HFFc6 (cell line): ENCODE measurements at places on chromosomes 7 and 10.

DNA sequence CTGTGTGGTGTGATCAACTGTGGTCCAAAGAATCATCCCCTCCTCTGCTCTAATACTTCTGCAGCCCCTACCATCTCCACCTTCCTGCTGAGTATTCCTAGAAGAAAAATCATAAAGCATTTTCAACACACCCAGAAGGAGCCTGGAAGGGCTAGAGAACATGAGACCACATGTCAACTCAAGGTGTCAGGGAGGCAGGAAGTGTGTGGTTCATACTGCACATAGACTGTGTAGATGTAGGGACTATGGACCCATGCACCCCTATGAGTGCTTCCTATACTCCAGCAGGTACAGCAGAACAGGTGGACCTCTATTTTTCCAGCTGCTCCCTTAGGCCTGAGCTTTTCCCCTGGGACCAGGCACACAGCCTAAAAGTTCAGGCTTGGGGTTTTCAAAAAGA lies 2.6 kb upstream of the ZNF746 start:
- no peak for DNase-seq

- no peak for DNase-seq
These were observed 690.6 kb downstream of the AUTS2 start for GRCh38 chr7:70288781-70289456.

DNA sequence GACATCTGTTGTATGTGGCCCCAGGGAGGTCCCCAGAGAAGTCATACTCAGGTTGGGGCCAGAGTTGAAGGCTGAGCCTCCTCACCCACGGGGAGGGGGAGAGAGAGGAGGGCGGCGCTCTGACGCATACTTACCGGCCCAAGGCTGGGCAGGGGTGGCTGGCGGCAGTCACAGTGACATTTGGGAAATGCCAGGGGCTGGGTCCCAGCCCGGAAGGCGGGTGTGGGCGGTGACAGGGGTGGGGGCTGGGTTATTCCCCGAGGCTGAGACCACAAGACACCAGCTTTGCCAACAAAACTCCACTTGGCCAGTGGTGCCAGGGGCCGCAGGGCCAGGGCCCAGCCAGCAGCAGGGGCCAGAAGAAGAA lies 41.1 kb downstream of the RASGEF1A start:
- DNase-seq = no peak

DNA sequence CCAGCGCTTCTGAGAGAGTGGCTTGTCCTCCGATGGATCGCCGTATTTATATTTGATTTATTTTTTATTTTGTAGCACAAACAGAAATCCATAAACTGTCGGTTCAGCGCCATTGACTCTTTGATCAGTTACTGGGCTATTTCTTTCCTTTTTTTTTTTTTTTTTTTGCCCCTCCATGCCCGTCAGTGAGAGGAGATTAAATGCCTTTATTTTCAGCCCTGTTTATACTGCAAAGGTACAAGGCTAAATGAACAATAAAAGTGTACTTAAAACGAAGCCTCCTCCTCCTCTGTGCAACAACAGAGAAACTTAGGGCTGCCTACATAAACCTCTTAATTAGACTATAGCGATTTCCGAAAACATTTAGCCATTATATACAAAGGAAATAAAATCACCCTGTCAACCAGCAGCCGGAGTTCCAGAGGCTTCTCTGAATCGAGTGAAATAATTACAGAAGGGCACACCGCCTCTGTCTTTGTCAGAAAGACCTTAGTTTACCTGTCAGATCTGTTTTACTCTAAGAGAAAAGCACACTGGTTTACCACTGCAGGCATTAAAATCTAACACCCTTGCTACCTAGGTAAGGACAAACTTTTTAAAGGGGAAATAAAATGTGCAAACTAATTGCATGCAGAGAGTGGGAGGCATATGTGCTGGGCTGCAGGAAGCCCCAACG lies 3.5 kb downstream of the EBF3 start:
- DNase-seq = no peak

- no peak for DNase-seq
These were observed 85.6 kb downstream of the MICU1 start for GRCh38 chr10:72540193-72540807.

DNA sequence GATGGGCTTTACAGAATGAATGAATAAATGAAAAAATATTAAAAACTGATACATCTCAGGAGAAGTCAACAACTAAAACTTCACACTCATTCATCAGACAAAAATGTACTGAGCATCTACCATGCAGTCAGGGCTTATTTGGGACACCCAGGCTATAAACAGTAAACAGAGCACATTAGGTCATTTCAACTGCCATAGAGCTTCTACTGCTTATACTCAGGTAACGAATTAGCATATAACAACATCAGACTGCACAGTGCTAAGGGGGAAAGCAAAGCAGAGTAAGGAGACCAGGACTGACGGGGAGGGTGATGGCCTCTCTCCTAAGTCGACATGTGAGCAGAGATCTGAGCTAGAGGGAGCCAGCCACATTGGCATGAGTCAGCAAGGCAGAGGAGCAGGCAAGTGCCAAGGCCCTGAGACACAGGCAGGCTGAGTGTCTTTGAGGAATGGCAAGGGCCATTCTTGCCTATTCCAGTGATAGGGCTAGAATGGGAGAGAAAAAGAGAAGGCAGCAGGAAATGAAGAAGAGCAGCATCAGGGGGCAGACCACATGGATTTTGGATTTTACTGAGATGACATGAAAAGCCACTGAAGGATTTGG lies 528.9 kb downstream of the PARD3 start:
- peak; percentile 58 for DNase-seq

- DNase-seq = no peak
These were observed 53.3 kb downstream of the TRIM24 start for GRCh38 chr7:138513344-138513871.

DNA sequence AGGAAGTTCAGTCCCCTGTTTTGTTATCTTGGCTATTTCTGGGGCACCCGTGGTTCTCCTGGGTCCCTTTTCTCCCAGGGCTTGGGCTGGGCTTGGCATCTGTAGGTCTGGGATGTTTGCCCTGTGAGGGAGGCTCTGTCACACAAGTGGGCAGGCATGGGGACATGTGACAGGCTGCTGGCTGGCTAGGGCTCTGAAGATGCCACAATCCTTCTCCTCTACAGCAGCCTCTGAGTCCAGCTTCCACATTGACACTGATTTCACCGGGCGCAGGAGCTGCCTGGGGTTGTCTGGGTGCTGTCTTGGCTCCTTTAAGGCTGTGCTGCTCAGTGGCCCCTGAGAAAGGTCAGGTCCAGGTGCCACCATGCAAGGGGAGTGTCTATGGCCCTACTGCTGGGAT lies 37.4 kb upstream of the ZNF716 start:
- DNase-seq = no peak

GRCh38 chr7:137081321-137082093 lies 213.1 kb downstream of the CHRM2 start:
- peak; percentile 82 for DNase-seq

- DNase-seq = peak; percentile 84
These were observed 11.9 kb upstream of the LRRC27 start for GRCh38 chr10:132319853-132320653.

DNA sequence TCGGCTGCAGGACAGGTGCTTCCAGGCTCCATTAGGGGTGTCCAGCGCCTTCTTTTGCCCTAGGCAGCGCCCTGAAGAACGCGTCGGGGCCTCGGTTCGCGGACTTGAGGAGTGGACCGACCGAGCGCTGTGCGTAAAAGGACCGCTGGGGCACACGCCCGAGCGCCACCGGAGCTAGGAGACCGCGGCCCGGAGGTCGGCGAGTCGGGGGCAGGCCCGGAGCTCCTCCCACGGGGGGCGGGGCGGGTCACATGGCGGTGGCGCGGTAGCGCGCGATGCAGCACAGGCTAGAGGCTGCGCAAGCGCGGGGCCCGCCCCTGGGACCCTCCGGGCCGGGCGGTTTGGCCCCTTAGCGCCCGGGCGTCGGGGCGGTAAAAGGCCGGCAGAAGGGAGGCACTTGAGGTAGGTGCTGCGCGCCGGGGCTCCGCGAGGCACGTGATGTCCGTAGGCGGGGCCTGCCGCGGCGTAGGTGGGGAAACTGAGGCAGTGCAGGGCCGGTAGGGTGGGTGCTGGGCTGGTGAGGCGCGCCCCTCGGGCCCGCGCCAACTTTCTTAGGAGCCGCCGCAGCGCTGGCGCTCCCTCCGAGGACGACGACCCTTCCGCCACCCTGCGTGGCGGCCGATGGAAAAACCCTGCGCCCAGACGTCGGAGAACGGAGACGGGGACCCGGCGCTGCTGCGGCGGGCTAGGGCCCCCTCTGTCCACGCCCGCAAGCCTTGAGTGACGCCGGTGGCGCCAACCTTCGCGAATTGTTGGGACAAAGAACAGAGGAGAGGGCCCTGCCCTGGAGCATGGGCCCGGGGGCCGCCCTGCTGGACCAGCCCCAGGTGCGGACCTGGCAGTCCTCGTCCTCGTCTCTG lies at the start of gene PRXL2A:
Gene PRXL2A, plus strand, starts transcription at position 310 of the 860 bp plus-strand sequence. CDS start 11,917 bp downstream, outside the sequence.
- no peak for DNase-seq

- DNase-seq = no peak
These were observed 380.3 kb upstream of the LRGUK start for GRCh38 chr7:133746847-133747246.

GRCh38 chr10:73910764-73911552 lies at the start of gene PLAU:
Gene PLAU, plus strand, starts transcription at chr10:73911132. Its CDS starts 424 bp downstream, at chr10:73911556.
- DNase-seq = no peak

DNA sequence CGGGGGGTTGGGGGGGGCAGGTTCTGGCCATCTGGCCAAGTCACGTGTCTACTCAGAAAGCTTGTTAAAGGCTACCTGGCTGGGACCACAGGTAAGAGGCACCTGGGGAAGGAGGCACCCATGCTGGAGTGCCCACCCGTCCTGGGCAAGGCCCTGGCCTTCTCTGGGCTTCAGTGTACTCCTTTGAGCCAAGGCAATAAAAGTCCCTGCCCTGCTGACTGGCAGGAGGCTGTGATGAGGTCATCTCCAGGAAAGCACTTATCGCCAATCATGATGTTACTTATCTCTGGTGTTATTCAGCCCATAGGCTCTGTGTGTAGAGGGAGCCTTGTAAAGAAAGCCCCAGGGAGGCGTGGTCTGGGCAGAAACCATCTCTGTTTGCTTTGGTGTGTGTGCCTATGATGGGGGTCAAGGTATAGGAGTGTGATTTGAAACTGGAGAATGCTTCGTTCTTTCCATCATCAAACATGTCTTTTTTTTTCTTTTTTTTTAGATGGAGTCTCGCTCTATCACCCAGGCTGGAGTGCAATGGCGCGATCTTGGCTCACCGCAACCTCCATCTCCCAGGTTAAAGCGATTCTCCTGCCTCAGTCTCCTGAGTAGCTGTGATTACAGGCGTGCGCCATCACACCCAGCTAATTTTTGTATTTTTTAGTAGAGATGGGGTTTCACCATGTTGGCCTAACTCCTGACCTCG lies 2.5 kb upstream of the CLDN4 start:
- peak; percentile 57 for DNase-seq

GRCh38 chr7:72336632-72337389 lies 75.3 kb downstream of the CALN1 start:
- no peak for DNase-seq

DNA sequence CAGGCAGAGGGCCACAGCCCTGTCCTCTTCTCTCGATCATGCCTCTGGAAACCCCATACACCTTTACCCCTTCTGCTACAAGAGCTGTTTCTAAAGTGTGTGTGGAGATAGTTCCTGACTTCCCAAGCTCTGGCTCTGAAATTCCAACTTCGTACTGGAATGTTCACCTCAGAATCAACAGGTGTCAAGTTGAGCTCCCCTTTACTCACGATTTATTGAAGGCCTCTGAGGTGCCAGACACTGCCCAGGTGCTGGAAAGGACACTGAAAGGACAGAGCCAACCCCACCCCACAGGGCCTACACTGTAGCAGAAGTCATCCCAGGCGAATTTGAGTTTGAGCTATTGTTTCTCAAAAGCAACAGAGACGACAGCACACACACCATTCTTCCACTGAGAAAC lies 209.9 kb upstream of the FRMD4A start:
- no peak for DNase-seq

DNA sequence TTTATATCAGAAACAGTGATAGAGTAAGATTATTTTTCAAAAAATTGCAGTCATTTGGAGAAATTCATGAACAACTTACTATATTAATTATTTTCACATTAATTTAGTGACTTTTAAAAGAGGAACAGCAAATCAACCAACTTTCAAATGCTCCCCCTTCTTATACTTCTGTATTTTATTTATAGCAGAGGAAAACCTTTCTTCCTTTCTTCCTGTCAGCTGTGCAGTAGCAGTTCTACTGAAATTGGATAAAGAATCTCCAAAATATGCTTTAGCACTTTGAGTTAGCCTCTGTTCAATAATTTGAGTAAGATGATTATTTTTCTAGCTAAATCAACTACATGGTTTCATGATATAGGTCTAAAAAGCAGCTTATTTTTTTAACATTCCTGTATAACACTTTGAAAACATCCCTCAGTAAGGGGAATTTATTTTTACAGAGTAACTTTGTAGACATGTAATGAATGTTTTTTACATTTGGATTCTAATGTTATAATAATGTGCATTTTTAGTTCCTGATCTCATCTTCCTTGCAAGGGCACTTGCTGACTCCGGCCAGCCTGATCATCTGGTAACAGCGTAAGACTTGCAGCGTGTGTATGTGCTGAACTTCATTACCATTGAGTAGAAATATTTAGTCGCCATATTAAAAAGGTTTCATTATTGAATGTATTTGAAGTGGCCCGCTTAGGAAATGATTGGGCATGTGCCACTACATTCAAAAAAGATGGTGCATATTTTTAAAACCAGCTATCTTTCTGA lies 158.3 kb upstream of the HDAC9 start:
- DNase-seq = no peak

DNA sequence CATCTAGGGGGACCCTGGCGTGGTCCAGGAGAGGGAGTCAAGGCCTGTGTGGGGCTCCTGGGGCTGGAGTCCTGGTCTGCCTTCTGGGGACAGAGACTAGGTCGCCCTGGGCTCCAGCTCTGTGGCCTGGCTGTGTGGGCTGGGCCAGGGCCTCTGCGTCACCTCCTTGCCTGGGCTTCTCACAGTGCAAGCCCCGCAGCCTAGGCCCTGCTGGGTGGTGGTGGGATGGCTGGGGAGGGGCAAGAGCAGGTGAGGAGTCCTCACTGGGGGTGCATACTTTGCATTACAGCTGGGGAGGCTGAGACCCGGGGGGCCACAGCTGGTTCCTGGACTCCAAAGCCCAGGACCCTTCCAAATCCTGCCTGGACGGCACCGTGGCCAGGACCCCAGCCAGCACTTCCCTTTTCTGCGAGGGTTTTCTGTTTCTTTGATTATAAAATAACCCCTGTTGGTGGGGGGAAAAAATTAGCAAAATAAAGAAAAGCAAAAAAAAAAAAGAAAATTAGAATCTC lies 23.5 kb downstream of the PWWP2B start:
- no peak for DNase-seq

DNA sequence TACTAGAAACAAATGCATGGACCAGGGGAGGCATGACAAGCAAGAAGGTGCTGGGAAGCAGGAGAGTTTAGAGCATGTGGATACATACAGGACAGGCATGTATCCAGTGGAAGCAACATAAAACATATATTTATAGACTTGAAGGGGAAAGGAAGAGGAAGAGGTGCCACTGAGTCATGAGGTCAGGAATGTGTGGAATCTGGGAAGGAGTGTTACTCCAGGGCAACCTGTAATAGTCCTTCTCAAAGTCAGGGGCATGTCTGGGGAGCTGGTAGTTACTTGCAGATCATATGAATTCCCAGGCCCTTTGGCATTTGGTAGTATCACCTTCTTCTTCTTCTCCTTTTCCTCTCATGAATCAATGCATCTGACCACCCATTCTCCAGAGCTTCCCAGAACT lies 246.6 kb downstream of the XPNPEP1 start:
- DNase-seq = no peak

- no peak for DNase-seq
These were observed 76.8 kb upstream of the FAM180A start for GRCh38 chr7:135825406-135825805.
